ENCODE measurements at places on chromosomes 6 and 20.
A peak's percentile ranks its signal among the peaks of the same experiment; 100 is the strongest.

- DNase-seq: no peak
Observed at GRCh38 chr20:13294522-13294921, 73.4 kb downstream of the ISM1 start.

- no peak for DNase-seq
Observed at GRCh38 chr6:169824848-169825557, 73.6 kb downstream of the ERMARD start.

- DNase-seq: no peak
Observed at GRCh38 chr6:15594512-15595259, 68.1 kb downstream of the DTNBP1 start.

GRCh38 chr6:134340179-134340975 lies 22.5 kb upstream of the SGK1 start:
- DNase-seq: no peak

DNA sequence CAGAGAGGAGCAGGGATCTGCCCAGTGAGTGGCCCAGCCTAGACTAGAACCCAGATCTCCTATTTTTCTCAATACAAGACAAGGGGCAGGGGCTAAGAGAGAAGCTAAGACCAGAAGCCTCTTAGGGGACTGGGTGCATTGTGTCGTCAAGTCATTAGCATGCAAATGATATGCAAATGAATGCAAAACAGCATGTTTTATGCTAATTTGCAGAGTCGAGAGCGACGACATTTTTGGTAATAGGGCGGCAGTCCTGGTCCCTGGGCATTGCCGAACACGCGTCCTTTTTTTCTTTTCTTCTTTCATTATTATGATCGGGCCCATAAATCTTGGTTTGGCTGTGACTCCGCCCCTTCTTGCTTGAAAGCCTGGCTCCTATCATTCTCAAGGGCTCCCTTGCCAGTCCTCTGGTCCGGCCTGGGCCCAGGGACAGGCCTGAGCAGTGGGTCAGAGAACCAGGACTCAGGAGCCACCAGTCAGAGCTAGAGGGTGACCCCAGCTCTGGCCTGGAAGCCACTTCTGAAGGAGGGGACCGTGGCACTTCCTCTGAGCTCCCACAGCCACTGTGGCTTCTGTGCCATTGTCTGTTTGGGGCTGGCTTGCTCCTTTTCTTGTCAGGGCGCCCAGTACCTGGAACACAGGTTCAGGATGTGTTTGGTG lies 32.0 kb upstream of the SCRT2 start:
- DNase-seq: no peak

GRCh38 chr6:30489081-30490025 lies at the start of gene HLA-E:
TSS of gene HLA-E (plus strand) at chr6:30489509. CDS start at chr6:30489532, 23 bp downstream.
- peak; percentile 85 for DNase-seq

- no peak for DNase-seq
Observed at GRCh38 chr6:126072172-126072571, 85.8 kb downstream of the TRMT11 start.

DNA sequence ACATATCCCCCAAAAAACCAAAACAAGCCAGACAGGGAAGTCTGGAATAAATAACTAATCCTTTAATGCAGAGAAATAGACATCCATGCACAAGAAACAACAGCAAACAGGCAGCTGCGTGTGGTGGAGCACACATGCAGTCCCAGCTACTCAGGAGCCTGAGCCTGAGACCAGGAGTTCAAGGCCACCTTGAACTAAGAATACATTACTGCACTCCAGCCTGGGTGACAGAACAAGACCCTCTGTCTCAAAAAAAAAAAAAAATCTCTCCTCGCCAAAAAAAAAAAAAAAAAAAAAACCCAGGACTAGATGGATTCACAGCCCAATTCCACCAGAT lies 48.2 kb upstream of the SRSF6 start:
- no peak for DNase-seq

DNA sequence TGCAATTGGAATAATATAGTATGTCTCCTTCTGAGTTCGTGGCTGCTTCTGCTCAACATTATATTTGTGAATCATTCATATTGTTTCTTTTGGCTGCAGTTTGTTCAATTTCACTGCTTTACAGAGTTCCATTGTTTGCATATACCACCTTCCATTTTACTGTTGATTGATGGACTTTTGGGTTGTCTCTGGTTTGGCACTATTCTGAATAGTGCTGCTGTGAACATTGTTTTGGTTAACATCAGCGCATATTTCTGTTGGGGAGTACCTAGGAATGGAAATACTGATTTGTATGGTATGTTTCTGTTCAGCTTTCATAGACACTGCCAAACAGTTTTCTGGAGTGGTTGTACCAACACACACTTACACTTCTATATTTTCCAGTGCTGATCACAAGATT lies 46.9 kb downstream of the UST start:
- DNase-seq: no peak

GRCh38 chr6:110529907-110530306 lies 53.5 kb upstream of the SLC22A16 start:
- DNase-seq: no peak

DNA sequence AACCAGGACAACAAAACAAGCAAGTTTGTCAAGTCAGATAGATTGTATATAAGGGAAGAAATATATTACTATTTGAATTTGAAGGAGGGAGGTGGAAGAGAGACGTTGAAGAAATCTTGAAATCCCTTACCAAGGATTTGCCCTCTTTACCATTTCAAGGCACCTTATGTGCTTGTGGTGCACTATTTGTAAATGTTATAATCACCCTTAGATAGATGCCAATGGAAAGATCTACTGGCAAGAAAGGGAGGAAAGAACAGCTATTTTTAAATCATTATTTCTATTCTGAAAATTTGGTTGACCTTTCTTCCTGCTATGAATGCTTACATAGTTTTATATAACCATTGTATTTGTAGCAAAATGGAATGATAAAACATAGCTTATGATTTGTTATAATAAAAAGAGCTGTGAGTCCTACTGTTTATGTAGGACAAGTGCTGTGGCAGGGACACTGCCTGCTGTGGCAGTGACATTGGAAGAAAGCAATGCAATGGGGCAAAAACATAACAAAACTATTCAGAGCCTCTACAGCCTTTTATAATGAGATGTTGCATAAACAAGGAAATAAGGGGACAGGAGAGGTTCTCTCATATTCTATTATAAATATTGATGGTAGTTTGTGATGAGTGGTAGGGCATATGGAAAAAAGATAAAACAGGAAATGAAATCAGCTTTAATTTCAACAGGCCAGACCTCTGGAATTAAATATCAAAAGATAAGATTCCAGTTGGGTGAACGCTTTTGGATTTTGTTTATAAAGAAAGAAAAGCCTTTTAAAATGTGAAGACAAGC lies 1145.2 kb upstream of the GJE1 start:
- no peak for DNase-seq

GRCh38 chr20:22379472-22379871 lies 204.9 kb downstream of the FOXA2 start:
- no peak for DNase-seq

- DNase-seq: no peak
Observed at GRCh38 chr6:2216794-2217383, 28.5 kb downstream of the GMDS start.

DNA sequence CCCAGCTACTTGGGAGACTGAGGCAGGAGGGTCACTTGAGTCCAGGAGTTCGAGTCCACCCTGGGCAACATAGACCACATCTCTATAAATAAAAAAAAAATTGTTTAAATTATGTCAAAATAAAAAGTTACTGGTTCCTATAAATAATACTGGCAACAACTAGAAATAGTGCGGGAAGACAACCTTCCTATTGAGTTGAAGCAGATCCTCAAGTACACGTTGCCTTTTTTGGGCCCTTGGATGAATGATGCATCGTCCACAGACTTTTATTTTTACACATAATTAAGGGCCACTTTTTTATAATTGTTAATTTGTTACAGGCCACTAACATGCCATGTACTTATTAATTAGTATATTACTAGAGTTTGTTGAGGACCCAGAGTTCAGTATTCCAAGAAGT lies 31.1 kb downstream of the KIZ start:
- DNase-seq: no peak

DNA sequence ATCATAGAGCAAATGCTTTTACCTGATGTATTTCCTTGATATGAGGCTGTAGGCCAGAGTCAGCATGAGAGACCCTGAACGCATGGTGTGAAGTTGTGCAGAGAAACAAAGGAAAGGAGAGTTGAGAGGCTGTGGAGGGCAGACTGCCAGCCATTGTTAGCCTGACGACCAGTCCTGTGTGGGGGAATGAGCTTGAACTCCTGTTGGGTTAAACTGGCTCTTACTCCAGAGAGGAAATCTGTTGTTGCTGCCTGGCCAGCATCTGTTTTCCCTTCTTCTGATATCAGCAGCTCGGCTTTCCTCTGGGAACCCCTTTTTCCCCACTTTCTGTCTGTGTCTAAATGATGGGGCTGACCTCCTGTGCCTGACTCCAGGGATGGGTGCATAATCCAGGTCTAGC lies 158.2 kb upstream of the ZFP64 start:
- no peak for DNase-seq

DNA sequence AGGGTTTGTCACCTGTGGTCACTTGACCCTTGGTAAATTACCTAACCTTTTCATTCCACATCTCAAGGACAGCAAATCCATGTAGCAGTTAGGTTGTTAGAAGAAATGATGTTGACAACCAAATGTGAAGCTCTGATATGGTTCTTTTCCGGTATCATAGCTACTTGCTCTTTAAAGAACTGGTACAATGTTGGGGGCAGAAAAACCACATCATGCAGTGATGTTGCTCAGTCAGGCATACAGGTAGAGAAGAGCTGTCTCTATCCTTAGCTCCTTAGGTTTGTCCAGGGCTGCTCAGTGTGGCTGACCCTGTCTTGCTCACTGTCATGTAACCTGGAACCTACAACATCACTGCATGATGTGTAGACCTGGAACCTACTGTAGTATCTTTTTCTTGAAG lies 135.5 kb downstream of the LRRC1 start:
- DNase-seq: no peak

GRCh38 chr6:100979267-100979666 lies 98.1 kb upstream of the ASCC3 start:
- no peak for DNase-seq

GRCh38 chr6:46263707-46264086 lies 92.9 kb upstream of the ENPP5 start:
- DNase-seq: no peak

GRCh38 chr6:11653028-11653583 lies 115.6 kb downstream of the TMEM170B start:
- peak; percentile 38 for DNase-seq

DNA sequence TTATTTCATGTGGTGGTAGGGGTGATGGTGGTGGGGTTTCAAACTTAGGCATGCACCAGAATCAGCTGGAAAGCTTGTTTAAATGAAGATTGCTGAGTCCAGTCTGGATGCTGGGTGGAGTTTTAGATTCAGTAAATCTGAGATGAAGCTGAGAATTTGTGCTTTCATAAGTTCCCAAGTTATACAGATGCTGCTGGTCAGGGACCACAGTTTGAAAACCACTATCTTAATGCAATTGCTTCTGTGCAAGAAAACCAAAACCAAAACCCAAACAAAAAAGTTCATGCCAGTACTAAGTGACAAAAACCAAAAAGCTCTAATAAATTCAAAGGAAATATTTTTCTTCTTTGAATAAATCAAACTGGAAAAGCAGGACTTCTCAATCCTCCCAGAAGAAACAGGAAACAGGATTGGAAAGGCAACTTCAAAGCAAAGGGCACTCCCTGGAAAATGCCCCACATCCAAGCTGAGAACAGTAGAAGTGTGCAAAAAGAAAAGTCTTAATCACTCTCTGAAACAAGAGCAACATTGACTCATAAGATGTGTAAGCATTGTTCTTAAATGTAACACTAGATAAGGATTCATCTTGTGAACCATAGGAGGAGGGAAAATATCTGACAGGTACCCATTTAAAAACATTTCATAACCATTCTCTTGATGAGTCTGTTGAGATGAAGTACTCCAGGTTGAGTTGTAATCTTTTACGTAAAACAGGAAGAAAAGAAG lies 481.5 kb upstream of the HSF2 start:
- no peak for DNase-seq

DNA sequence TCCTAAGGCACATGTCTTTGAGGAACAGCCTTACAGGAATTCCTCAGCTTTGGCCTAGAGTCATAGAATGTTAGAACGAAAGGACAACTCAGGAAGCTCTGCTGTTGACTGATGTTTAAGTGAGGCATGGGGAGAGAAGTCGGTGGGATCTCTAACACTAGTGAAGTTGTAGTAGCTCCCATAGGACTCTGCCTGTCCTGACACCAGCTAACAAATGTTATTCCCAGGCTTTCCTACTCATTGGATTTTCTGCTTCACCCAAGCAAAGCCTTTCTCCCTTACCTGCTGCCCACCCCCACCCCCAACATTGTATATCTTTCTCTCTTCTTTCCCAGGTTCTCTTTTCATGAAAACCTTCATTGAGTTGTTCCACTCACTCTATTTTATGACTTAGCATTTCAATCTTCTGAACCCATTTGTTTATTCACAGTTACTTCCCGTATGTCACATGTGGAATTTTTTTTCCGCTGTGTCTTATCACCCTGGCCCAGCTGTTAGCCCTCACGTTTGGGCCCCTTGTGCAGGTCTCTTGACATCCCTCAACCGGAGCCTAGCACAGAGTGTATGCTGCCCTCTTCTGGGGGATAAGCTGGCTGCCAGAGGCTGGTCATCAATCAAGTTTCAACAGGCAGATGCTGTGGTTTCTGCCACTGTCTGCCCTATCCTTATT lies 39.2 kb upstream of the RNF8 start:
- peak; percentile 22 for DNase-seq

DNA sequence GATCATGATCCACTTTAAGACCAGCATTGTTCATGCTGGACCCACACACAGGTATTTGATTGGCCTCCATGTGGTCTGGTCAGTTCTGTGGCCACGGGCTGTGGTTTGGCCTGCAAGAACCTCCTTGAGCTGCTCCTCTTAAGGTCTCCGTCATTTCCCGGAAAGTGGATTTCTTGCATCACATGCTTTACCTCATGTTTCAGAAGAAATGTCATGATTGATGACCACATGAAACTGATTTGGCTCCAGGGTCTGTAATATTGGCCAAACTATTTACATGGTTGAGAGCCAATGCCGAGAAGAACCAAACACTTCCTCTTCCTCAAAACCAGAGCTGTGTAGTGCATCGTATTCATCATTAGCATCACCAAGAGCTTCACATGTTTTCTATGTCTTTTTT lies 13.2 kb upstream of the RSPH3 start:
- no peak for DNase-seq

GRCh38 chr6:118606268-118606667 lies 45.1 kb downstream of the CEP85L start:
- no peak for DNase-seq

GRCh38 chr6:91708534-91708933 lies 1121.7 kb upstream of the MAP3K7 start:
- no peak for DNase-seq

- peak; percentile 77 for DNase-seq
Observed at GRCh38 chr6:27091661-27092315, 155.7 kb upstream of the PRSS16 start.

DNA sequence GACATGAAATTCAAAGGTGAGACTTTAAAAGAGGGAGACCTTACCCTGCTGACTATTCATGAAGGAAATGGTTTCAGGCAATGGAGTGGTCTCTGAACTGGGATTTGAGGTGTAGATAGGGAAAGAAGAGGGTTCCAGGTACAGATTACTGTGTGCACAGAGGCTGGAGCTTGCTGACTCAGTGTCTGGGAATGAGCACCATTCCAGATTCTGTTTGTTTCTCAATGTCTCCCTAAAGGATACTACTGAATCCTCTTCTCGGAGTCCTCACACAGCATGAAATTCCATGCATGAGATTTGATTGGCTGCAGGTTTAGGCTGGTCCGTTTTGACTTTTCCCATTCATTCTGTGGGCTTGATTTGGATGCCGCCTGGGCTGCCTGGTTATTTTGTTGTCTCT lies 49.0 kb downstream of the PPP1R14C start:
- no peak for DNase-seq

Measured in GM06990 (cell line).